ENCODE measurements at places on chromosomes 5 and 9. TPM values are rescaled to one million over a fixed set of nuclear protein-coding genes. Genes with fewer than 3 reads are reported as not detected.
A peak's percentile ranks its signal among the peaks of the same experiment; 100 is the strongest.

GRCh38 chr5:164472165-164472564 lies 966.7 kb downstream of the MAT2B start:
- DNase-seq, result no peak

DNA sequence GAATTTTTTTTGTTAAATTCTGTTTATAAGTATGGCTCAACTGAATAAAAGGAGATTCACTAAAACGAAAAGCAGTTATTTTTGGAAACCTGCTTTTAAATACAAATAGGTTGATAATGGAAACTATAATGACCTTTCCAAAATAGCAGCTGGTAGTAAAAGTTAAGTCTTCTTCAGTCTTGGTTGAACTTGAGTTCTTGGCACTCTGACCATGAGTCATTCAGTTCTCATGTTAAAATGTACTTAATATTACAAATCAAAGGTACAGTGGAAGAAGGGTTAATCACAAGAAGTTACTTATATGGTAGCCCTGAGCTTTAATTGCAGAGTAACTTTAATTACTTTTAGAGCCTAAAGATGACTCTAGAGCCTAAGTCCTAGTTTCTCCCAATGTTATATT lies 62.1 kb downstream of the KLF9 start:
- no peak for DNase-seq

The MRPS27 gene
- total RNA-seq, result 85.9 TPM

DNA sequence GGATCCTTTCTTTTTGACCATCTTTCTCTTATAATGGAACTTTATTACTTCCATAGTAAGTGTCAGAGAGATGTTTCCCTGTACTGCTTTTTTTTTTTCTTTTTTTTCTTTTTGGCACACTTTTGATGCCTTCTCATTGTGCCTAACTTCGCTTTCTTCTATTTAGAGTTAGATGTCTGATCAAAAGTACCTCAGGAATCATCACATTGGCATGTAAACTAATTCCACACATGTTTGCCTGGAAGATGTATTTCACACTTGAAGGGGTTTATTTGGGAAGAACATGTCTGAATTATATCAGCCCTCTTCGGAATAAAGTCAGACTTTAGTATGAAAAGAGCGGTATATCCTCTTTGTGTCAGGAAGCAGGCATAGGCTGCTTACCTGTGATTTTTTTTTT lies 35.1 kb downstream of the SMARCA2 start:
- no peak for DNase-seq

GRCh38 chr9:81092057-81092456 lies 597.3 kb downstream of the TLE1 start:
- DNase-seq, result no peak

GRCh38 chr5:143134900-143135299 lies 268.6 kb downstream of the NR3C1 start:
- peak; percentile 15 for DNase-seq

DNA sequence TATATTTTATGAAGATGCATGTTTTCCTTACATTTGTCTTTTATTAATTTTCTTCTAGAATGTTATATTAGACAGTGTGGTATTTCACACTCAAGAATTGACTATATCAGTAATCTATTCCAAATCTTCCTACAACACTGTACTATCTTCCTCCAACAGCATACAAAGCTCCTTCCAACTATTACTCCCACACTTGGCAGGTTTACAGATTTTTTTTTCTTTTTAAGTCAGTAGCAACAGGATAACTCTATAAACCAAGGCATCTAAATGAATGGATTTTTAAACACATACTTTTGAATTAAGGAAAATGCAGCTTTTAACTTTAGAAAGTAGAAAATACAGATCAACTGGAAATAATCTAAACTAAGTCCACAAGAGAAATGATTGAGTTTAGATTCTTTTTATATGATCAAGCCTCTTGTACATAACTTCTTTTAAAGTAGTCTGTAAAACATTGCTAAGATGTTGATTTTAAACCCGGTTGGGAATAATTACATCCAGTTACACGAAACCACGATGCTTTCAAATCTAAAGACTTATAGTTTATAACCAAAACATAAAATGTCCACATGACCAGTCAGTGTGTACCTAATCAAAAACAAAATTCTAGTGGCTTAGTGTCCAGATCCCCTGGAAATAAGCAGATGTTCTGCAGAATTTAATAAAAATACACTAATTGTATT lies 281.6 kb downstream of the ADAMTS6 start:
- DNase-seq, result no peak

The TUSC1 gene
- not detected for total RNA-seq

DNA sequence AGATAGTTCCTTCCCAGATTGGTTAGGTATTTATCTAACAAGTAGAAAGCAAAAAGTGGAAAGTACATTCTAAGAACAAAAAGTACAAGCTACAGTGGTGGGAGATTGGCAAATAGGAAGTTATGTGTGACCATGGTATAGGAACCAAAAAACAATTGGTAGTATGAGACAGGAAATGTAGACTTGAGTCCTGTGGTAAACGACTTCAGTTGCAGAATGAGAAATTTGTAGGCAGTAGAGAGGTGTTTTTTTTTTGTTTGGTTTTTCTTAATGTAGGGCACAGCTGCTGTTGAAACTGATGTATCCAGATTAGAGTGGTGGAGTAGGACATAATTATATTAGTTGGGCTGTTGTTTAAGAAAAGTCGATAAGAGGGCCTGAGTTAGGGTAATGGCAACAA lies 72.0 kb downstream of the CCNH start:
- no peak for DNase-seq

DNA sequence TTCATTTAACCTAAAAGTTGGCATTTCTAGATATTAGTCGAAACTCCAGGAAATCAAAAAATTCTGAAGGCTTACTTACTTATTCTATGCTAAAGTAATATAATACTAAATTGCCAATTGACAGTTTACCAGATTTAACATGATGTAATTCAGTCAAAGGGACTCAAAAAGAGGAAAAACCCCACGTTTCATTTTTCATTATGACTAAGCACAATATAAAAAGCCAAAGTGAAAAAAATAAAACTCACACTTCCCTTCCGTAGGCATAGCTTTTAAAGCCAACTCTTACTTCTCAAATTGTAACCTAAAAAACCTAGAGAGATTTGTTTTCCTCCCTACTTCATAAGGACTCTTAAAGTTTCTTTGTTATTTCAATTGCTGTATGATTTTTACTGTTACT lies 146.6 kb downstream of the RAPGEF6 start:
- no peak for DNase-seq

- DNase-seq, result no peak
Observed at GRCh38 chr9:24738421-24738961, 192.8 kb upstream of the IZUMO3 start.

DNA sequence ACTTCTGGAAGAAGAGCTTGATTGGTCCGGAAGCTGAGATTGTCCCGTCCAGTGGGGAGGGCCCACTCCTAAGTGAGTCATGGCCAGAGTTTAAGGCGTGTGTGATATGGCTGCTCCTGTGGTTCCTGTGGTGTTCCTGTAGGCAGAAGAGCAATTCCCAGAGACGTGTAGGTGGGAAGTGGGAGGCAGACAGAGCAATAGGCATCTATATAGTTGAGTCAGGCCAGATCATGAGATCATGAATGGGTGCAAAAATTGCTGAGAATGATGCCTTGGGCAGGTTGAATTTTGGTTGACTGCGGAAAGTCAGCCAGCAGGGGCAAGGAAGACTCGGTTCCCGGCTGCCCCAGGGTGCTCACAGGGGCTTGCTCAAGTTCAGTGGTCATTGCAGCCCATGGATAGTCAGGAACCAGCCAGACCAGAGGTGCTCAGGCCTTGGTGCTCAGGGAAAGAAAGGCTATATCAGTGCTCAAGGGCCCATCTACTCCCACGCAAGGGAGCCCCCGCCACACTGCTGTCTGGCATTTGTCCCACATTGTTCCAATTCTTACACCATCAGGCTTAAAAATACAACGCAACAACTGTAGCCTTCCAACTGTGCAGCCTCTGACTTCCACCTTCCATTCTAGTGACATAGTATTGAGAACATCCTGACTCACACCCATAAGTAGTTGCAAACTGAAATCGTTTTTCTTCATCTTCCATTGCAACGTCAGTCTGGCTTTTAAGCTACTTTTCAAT lies 21.0 kb upstream of the GSN start:
- no peak for DNase-seq

DNA sequence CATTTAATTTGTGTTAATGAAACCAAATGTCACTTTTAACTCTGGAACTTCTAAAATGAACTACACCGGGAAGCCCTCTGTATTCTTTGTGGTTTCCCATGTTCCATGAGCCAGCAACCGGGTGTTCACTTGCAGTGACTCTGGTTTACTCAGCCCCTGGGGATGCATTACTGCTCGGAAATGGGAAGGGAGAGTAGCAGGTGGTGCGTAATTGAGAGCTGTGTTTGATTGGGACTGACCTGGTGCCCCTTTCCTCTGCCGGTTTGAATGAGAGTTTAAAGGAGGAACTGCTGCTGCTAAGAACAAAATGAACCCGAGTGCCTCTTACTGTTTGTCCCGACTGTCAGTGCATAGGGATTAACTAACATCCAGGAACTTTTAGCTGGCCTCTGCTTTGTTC lies 100.1 kb upstream of the DHFR start:
- DNase-seq, result peak; percentile 66

The SMIM33 gene
- total RNA-seq, result 1.5 TPM

DNA sequence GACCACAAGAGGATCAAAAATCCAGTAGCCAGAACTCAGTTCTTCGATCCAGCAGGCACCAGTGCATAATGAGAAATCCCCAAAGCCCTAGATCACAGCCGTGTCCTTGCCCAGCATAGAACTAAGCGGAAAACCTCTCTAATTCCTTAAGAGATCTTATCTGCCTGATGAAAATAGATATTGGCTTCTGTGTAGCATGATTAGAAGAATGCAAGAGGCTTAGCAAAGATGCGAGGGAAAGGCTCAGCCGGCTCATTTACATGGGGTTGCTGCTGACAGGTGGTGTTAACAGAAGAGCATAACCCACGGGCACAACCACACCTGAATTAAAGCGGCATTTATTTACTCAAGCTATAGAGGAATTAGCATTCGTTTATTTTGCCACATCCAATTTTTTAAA lies 400.0 kb upstream of the ADAMTS16 start:
- DNase-seq, result no peak

The FOXI1 gene
- not detected for total RNA-seq

DNA sequence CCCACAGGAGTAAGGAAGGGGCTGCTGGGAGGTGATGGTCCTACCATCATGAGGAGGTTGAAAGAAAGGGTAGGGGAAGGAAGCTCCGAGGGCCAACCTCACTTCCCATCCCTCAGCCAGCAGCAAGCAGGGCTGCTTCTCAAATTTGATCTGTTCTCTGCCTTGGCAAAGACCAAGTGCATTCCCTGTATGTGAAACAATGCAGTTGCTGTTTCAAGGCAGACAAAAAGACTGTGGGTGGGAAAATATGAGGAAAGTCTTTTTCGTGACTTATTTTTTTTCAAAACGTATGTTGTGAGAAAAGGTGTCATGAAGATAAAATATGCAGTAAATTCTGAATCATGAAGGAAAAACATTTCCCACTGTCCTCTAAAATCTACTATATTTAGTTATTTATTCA lies 165.9 kb downstream of the ARSB start:
- DNase-seq, result no peak

GRCh38 chr5:131171276-131171810 lies 599 bp downstream of the LYRM7 start:
- peak; percentile 62 for DNase-seq

The MOB3B gene
- 0.34 TPM for total RNA-seq

DNA sequence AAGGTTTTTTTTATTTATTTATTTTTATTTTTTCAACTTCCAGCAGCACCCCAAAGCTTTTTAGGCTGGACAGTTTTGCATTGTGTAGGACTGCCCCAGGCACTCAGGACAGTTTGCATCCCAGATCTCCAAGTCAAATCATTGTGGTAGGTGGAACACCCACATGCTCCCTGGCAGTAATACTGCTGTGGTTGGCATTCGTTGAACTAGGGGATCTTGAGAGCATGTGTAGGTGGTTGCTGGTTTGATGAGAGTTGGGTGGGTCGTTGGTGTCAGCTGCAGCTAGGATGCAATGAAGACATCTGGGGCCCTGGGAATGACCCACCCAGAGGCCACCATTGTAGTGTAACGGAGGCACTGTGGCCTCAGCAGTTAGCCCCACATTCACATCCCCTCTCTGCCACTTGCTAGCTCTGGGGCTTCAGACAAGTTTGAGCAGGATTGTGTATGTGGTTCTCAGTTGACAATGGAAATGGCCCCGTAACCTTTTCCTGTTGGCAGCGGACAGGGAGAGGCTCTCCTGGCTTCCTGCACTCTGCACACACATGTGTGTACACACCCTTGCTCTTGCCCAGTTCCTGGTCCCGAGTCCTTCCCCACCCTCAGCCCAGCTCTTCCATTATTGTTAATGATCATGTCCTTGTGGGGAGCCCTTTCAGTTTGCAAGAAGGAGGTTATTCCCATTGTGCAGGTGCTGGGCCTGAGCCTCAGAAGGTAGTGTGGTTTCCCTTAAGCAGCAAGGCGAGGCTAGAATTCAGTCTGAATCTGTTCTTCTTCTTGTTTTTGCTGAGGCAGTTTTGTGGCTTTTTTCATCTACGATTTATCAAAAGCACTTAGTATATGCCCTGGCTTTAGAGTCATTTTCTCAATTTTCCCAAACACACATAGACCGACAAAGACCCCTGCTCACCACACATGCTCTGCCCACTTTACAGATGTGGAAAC lies 46.5 kb downstream of the PPARGC1B start:
- no peak for DNase-seq

DNA sequence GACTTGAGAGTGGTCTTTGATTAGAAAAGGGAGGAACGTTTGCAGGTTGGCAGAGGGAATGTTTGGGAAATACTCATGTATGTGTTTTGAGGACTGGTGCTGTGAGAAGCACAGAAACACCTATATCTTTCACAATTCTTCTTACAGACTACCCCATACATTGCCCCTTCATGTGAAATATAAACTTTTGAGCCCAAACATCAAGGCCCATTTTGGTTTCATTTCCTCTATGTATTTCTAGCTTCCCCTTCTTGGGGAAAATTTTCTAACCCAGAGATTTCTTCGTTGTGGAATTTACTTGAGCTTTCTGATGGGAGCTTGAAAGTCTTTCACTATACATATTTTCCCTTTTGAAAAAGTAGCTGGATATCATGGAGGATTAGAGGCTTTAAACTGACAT lies 67.6 kb downstream of the FYB1 start:
- DNase-seq, result no peak

DNA sequence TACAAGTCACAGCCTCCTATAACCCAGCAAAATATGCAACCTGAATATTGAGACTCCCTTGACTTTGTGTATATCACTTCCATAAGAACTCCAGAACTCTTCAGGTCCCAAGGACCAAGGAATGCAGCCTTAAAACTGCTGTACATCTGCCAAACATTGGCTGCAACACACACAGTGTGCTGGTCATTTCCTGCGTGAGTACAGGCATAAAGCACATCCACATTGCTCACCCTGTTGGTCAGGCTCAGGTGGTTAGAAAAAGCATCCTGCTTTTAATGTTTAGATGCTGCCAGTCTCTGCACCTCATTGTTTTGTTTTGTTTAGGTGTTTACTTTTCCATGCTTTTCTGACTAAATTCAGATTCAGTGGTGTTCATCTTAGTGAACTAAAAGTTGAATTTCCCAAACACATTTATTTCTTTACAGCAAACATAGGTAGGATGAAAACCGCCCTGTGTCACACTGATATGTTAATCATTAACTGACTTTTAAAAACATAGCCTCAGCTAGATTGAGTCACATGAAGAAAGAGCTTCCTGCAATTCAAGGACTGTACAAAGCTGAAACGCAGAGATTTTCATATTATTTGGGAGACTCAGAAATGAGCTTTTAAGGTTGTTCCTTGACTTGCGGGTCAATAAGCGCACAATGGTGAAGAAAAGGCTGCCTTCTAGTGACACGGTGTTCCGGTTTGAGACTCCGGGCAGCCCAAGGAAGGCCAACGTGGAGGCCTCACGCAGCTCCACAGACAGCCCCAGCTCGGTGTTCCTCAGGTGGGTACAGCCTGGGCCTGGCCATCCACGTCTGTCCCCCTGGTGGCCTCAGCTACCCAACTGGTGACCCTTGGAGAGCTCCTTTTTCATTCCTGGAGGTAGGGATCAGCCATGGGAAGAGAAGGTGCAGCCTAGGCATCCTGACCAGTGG lies 52.2 kb upstream of the GRAMD2B start:
- DNase-seq, result no peak
